ENCODE measurements at places on chromosomes 13 and 19.

DNA sequence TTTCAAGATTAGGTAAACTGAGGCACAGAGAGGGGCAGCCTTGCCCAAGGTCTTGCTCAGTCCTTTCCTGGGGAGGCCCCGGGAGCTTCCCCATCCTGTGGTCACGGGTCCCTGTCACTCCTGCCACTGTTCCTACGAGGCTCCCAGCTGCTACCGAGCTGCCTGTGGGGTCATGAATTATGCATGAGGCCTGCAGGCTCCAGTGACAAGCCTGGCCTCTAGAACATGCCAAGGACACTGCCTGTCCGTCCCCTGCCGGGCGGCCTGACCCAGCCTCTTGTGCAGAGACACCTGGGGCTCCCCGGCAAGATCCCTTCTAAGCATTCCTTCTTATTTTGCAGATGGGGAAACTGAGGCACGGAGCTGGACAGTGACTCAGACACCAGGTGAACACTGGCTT lies 2.7 kb downstream of the FCHO1 start:
- DNase-seq: no peak

DNA sequence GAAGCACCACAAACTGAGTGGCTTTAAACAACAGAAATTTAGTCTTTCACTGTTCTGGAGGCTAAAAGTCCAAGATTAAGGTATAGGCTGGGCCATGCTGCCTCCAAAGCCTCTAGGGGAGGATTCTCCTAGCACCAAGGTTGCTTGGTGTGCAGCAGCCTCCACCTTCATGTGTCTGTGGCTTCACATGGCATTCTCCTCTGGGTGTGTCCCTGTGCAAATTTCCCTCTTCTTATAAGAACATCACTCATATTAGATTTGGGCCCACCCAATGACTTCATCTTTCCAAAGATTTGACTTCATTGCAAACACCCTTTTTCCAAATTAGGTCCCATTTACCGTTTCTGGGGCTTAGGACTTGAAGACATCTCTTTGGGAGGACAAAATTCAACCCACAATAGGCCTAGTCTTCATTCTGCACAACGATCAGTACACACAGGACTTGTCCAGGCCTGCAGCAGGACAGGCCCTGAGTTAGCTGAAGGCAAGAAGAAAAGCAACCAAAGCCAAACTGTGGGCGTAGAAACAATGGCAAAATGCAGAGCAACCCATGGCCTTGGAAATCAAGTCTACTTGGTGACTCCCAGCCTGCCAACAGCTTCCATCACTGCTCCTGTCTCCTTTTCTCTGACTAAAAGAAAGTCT lies 521.2 kb upstream of the NBEA start:
- DNase-seq: no peak

- no peak for DNase-seq
Measured at GRCh38 chr13:108508263-108508662, 121.1 kb upstream of the MYO16 start.

- DNase-seq: no peak
Measured at GRCh38 chr19:18833849-18834643, 2.3 kb downstream of the UPF1 start.

DNA sequence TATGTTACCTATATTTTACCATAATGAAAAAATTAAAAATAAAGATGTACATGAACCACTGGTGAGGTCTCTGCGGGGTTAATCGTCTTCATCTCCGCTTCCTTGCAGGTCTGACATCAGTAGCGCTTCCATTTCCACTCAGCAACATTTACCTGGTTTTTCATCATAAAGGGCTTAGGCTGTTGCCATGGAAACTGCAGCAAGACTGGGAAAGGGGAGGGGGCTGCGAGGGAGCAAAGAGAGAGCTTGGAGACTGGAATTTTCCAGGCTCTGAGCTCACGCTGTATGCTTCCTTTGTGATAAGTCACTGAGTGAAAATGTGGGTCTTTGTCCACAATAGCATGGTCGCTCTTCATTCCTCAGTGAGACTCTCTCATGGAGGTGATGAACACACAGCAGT lies 136.6 kb upstream of the USP29 start:
- no peak for DNase-seq

- no peak for DNase-seq
Measured at GRCh38 chr19:18636969-18637629, at the start of gene KLHL26. KLHL26 (plus strand) TSS chr19:18637028; CDS start chr19:18637055, 27 bp downstream.

- no peak for DNase-seq
Measured at GRCh38 chr19:17944301-17944700, 11.5 kb downstream of the CCDC124 start.

- no peak for DNase-seq
Measured at GRCh38 chr13:80093888-80094287, 247.0 kb downstream of the SPRY2 start.

- no peak for DNase-seq
Measured at GRCh38 chr13:25930653-25931052, 121.2 kb downstream of the SHISA2 start.

- DNase-seq: no peak
Measured at GRCh38 chr19:47776568-47776967, 1.9 kb upstream of the SELENOW start.

- no peak for DNase-seq
Measured at GRCh38 chr13:41905600-41906254, 55.2 kb downstream of the VWA8 start.
